ENCODE measurements at places on chromosomes 11 and 22. TPM values are rescaled to one million over a fixed set of nuclear protein-coding genes. Genes with fewer than 3 reads are reported as not detected.

Gene RPLP2
- total RNA-seq, result 1,079 TPM

Gene GATD1
- 16.8 TPM for total RNA-seq

Gene DBX1
- not detected for total RNA-seq

Gene GGT5
- 11.8 TPM for total RNA-seq

Gene FAM111B
- 0.73 TPM for total RNA-seq

Gene CPT1B
- total RNA-seq, result 12.2 TPM

Measured in pancreas (tissue), 10 donors.